ENCODE measurements at places on chromosomes 4 and X.

- no peak for DNase-seq
Observed at GRCh38 chrX:72216973-72217372, 21.9 kb downstream of the ERCC6L start.

DNA sequence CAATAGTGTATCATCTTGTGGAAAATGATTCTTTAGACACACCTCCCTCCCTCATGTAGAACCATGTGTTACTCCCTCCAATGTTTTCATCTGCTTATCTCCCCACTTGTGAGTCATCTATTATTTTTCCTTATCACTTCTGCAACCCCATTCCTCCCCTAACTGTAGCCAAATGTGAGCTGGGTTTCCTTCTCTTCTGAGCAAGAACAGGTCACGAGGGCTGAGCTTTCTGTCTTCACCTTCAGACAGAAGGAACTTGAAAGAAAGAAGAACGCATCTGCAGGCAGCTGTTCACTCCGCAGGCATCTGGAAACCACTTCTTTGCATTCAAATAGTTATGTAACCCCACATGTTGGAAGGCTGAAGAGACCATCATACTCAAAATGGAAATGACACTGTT lies 1.8 kb downstream of the PPP1R2C start:
- no peak for DNase-seq

GRCh38 chr4:115433491-115433890 lies 320.1 kb upstream of the NDST4 start:
- DNase-seq: no peak

GRCh38 chrX:27057883-27058282 lies 405.3 kb downstream of the PPP4R3C start:
- DNase-seq: no peak

DNA sequence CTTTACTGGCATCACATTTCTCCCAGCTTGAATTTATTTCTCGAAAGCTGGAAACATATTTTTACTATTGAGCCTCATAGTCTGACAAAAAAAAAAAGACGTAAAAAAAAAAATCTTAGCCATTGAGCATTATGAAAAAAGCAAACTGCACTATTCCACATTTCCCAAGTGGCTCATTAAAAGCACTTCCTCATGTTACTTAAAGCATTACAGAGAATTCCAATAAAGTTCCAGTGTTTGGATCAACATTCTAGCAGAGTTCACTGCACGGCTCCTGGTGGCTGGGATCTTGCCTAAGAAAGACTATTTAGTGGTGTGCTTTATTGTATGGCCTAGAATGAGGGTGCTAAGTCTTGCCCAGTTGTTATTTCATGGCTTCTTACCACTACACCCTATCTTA lies 476.2 kb downstream of the PPARGC1A start:
- no peak for DNase-seq

GRCh38 chr4:156677131-156677531 lies 294.5 kb downstream of the PDGFC start:
- DNase-seq: no peak

DNA sequence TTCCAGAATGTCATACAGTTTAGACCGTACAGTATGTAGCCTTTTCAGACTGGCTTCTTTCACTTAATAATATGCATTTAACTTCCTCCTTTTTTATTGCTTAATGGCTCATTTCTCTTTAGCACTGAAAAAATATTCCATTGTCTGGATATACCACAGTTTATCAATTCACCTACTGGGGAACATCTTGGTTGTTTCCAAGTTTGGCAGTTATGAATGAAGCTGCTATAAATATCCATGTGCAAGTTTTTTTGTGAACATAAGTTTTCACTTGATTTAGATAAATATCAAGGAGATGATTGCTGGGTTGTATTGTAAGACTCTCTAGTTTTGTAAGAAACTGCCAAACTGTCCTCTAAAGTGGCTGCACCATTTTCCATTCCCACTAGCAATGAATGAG lies 375.5 kb downstream of the PCDH18 start:
- DNase-seq: no peak

DNA sequence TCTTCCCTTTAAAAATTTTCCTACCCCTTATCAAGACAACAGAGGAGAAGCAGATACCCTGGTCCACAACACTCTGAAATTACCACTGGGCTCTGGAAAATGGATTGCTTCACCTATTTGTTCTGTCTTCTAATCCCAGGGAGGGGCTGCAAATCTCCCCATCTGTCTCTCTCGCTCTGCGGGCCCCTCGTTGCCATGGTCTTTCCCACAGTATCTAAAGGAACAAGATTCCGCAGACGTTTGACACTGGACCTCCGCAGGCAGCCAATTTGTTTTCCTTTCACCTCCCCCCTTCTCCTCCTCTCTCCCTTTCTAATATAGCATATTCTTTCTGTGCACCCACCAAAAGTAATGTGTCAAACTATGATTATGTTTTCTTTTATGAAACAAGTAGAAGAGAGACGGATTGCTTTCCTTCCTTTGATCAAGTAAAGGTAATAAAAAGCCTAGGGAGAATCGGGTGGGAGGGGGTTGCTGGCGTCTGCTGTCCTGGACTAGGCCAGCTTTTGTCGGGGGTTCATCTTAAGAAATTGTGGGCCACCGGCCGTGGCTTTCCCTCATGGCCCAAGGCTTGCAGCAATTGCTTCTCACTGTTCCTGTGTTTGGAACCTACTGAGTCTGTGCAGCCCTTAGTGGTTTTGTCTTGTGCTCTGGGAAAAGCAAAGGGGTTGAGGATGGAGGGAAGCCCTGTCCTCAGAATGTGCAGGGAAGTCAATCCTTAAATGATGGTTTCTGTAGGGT lies 81.0 kb downstream of the MGST2 start:
- no peak for DNase-seq

- no peak for DNase-seq
Observed at GRCh38 chr4:56892691-56893090, 15.0 kb upstream of the REST start.

GRCh38 chr4:13537011-13537831 lies 7.1 kb downstream of the NKX3-2 start:
- no peak for DNase-seq

DNA sequence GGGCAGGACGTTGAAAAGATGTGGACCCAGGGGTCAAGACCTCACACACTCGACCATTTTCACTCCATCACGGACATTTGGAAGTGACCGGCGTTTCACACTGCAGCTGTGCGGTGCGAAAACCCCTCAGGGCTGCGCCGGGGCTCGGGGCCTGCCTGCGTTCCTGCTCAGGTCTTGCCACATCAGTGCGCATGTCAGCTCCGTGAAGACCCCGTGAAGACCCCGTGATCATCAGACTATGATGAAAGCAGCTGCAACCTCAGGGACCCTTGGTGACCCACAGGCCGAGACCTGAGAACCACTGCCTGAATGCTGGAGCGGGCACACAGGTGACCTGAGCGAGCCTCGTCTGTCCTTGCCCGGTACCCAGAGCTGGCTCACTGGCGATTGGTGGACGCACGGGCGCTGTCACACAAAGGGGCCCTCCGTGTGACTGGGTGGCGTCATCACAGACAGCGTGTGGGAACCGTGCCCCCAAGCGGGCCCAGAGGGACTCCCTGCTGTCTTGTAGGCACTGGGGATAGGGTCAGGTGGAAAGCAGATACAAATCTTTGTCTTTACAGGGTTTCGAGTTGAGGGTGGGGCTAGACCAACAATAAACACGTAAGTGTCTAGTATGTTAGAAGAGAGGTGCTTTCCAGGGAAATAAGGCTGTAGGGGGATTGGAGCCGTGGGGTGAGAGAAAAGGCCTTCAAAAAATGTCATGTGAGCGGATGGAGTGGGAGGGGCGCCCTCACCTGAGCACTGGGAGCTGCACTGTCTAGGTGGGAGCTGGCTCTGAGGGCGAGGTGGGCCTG lies 12.7 kb downstream of the MSANTD1 start:
- no peak for DNase-seq

- DNase-seq: no peak
Observed at GRCh38 chrX:21408307-21408706, 34.1 kb downstream of the CNKSR2 start.
